ENCODE measurements at places on chromosomes 4 and X.

GRCh38 chr4:67549123-67549522 is 3.8 kb upstream of the CENPC start:
- peak; percentile 59 for DNase-seq

- DNase-seq, result peak; percentile 67
These were observed 1.5 kb downstream of the GRID2 start for GRCh38 chr4:92305148-92305877.

- no peak for DNase-seq
These were observed 41.1 kb upstream of the CD99 start for GRCh38 chrX:2650037-2650436.

GRCh38 chrX:19677121-19677520 is 161.8 kb upstream of the MAP3K15 start:
- no peak for DNase-seq

GRCh38 chrX:150507251-150507856 is 61.1 kb upstream of the MTM1 start:
- DNase-seq, result peak; percentile 76

- no peak for DNase-seq
These were observed 31.9 kb downstream of the MGAT4D start for GRCh38 chr4:140466146-140466545.

DNA sequence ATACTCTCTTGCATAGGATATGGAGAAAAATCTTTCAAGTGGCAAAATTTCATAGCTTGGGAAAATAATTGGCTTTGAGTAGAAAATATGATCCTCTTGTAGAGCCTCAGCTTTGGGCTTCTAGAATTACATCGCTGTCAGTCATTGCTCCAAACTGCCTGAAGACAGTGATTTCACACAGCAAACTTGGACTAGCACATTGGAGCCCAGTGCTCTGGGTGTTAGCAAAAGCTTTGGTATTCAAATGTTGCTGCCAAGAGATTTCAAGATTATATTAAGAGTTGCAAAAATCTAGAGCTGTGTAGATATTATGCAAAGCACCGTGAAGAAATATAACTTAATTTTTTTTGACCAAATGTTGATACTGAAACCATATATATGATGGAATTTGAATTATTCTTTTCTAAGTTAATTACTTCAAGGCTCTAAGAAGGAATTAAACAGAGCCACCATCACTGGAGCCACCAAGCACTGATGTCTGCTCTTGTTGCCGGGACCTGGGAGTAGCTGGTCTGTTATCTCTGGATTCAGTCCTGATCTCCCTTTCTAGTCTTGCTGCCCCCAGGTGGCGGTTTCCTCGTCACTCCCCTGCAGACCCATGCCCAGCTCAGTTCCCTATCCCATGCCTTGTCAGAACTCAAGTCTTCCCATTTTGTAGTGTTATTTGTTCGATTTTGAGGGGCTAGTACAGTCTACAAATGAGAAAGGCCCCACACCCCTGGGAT is 260.7 kb upstream of the SFRP2 start:
- no peak for DNase-seq

DNA sequence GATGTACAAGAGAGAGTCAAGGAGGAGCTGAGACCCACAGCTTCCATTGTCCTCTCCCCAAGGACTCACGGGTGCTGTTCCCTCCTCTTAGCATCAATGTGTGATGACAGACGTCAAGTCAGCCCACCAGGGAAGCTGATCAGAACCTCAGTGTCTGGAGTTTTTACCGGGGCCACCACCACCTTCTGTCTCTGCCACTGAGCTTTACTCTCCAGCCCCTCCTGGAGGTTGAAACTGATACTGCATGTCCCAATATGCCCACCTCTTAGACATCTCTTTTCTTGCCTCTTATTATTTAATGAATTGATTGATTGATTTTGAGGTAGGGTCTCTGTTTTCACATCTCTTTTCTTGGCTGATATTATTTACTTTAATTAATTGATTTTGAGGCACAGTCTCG is 10.3 kb upstream of the AKAP17A start:
- peak; percentile 64 for DNase-seq

DNA sequence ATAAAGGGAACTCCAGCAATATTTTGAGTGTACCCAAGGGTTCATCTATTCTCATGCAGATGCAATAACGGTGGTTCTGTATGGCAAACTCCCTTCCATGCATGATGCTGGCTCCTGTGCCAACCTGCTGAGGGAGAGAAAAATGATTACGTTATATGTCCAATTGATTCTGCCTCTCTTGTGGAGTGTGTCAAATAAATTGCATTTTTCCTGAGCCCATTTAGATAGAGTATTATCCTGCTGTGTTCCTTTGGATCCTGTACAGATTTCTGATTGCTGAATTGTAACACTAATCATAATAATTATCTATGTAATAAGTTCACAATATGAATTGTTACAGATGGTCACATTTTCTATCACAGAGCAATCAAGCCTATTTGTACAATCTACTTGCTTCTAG is 821.7 kb downstream of the C4orf33 start:
- DNase-seq, result no peak

GRCh38 chr4:86891762-86892635 is at the start of gene C4orf36:
Gene C4orf36 (minus strand): TSS chr4:86892422. CDS start chr4:86891520, 902 bp downstream.
- DNase-seq, result peak; percentile 43

GRCh38 chr4:163448540-163449203 is 24.9 kb downstream of the TKTL2 start:
- DNase-seq, result no peak

DNA sequence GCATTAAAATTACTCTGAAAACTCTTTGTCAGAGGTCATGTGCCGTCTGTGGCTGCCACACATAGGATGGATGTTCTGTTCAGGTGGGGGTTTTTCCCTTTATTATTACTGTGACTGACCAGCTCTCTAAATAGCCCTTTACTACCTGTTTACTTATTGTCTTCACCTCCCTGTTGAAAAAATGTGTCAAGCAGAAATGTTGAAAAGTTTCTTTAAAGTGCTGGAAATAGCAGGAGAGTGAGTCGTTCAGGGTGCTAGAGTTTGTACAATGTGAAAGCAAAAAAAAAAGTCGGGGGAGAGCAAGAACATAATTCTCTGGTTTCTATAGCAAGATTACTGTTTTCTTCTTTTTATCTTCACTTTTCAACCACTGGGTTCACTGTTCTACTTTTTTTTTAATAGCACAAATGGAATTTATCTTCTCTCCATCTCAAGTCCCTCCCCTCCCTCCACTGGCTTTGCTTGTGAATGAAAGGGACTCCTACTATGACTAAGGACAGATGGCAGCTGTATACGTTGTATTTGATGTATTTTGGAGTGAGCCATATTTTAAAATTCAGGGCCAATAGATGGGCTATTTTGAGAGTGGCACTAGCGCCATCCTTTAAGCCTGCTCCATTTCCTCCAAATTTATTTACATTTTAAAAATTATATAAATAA is 33.3 kb downstream of the ARX start:
- no peak for DNase-seq

DNA sequence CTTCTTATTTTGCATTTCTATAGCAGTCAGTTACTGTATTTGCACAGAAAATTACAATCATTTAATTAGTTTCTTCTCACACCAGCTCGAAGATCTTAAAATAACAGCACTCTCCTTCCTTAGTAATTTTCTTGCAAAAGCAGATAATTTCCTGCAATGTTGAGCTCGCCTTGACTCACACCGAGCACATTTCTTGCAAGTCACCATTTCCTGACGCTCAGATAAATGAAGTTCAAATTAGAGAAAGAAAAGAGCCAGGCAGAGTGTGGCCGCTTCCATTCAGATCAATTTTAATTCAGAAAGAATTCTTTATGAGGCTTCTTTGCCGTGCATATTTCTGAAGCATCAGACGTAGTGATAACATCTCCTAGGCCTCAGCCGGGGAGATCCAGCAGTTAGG is 10.1 kb downstream of the SORCS2 start:
- DNase-seq, result peak; percentile 30

GRCh38 chr4:917466-917865 is 14.7 kb downstream of the GAK start:
- DNase-seq, result no peak

DNA sequence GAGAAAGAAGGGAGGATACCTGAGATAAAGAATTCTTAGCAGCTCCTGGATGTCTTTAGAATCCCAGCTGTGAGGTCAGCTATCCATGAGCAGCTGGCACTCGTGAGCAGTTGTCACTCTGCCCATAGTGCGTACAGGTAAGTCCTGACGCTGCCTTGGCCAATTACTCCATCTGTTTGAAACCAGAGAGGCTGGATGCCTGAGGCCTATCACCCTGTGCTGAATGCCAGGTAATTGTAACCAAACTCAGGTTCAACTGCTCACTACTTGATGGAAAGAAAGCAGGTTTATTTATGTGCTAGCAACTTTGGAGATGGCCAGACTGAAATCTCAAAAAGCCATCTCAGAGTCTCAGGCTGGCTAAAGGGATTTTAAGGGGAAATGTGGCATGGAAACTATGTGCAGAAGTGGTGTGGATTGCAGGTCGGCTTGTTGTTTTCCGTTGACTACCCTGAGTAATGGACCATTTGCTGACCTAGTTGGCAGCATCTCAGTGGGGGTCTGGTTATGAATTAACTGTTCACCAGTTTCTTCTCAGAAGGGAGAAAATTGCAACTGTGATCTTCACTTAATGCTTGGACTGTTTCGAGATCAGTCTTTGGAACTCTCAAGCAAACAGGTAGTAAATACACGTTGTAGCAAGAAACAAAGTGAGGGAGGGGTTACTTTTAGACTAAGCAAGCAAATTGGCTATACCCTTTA is 1614.0 kb upstream of the PCDH10 start:
- DNase-seq, result no peak

- DNase-seq, result no peak
These were observed 94.9 kb upstream of the WDR17 start for GRCh38 chr4:175970724-175971123.

DNA sequence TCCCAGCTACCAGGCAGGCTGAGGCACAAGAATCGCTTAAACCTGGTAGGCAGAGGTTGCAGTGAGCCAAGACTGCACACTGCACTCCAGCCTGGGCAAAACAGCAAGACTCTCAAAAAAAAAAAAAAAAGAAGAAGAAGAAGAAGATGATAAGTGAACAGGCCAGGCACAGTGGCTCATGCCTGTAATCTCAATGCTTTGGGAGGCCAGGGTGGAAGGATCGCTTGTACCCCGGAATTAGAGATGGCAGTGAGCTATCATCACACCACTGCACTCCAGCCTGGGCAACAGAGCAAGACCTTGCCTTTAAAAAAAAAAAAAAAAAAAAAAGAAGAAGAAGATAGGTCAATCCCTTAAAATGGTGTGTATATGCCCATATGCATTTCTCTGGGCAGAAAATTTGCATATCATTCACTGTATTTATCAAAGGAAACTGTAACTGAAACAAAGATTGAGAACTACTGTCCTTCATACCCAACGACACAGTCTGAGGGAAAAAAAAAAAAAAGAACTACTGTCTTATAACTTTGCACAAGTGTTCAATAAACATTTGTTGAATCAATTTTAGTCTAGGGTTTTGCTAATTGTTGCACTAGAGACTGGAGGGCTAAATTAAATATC is 2.3 kb downstream of the RFC1 start:
- DNase-seq, result no peak

DNA sequence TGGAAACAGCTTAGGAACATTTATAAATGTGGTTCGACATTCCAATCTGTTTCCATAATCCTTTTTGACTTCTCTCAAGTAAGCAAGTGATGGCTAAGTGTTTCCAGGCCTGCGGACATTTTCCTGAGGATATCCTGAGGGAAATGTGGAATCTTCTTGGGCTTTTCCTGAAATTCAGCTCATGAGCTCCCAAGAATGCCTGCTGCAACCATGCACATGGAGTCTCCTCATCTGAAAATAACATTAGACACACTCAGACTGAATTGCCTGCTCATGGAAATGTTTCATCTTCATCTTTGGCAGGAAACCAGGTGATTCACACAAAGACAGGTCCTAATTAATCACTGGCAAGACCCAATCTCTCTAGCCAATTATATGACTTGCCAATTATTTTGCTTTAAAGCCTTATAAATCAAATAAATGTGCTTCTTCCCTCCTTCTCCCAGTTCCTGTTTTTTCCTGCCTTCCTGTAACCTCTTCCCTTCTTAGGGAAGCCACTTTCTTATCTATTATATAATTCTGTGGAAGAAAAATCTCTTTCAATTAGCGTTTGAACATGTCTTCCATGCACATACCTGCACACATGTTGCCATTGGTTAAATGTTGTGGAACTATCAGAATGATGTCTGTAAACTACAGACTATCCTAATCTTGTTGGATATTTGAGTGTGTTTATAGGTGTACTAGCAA is 104.6 kb upstream of the MXRA5 start:
- no peak for DNase-seq

Measured in endothelial cell of umbilical vein (primary cell).